ENCODE measurements at places on chromosomes 3 and 15.

DNA sequence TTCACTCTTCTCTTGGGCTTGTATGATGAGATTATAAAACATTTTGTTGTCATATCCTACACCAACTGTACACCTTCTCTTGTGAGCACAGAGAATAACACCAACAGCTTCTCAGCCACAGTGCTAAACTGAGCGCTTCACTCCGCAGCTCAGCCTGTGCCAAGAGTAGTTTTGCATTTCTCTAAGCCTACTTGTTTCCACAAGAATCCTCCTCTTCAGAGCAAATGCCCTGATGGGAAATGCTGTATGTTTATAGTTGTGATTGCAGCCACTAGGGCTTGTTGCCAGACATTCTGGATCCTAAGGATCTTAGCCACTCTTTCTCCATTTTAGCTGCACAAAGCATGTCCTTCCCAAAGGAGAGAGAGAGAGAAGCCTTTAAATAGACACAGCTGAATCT, 138.8 kb upstream of the PLXND1 start:
- DNase-seq: peak; percentile 42

DNA sequence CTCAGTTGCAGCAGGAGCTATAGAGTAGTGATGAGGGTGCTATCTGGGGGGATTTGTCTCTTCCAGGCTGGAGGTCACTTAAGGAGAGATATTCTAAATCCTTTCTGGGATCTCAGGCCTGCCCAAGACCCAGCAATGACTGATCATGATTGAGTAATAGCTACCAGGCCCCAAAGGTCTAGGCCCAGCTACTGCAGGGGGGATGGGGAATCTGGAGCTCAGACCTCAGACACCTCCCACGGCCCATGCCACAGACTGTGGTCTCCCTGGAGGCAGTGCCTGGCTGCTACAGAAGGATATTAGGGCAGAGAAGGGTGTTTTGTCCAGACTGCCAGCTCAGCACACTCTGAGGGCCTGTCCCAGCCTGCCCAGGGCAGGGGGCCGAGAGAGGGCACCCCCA, 6.9 kb downstream of the SLC38A3 start:
- DNase-seq: no peak

- no peak for DNase-seq
Measured at GRCh38 chr3:1191026-1191425, 98.2 kb downstream of the CNTN6 start.

GRCh38 chr15:67109141-67110034, 44.0 kb downstream of the SMAD3 start:
- DNase-seq: peak; percentile 88

GRCh38 chr15:67296188-67296587, 41.6 kb downstream of the IQCH start:
- no peak for DNase-seq

- DNase-seq: no peak
Measured at GRCh38 chr3:58899953-58900298, 149.9 kb downstream of the CFAP20DC start.

GRCh38 chr15:29900237-29901189, 78.2 kb upstream of the TJP1 start:
- DNase-seq: no peak

- DNase-seq: no peak
Measured at GRCh38 chr15:90531147-90531546, 1.4 kb downstream of the CRTC3 start.

GRCh38 chr15:39273717-39274411, 307.0 kb upstream of the THBS1 start:
- DNase-seq: peak; percentile 12

DNA sequence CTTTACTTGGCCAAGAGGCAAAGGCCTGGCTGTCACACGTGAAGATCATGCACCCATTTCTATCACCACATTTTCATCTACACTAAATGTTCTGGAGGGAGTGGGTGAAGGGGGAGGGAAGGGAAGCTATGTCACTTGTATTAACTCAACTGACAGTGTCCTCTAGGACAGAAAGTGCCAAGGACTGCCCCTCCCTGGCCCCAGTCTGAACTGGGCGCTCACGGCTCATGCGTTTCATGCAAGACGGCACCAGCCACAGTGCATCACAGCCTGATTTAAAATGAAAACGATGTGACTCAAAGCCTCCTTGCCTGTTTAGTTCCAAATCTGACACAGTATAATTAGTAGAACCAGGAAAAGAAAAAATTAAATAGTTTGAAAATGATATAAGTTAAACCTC, 20.8 kb upstream of the RAD18 start:
- no peak for DNase-seq

GRCh38 chr3:179825527-179826246, 172.8 kb downstream of the USP13 start:
- no peak for DNase-seq

DNA sequence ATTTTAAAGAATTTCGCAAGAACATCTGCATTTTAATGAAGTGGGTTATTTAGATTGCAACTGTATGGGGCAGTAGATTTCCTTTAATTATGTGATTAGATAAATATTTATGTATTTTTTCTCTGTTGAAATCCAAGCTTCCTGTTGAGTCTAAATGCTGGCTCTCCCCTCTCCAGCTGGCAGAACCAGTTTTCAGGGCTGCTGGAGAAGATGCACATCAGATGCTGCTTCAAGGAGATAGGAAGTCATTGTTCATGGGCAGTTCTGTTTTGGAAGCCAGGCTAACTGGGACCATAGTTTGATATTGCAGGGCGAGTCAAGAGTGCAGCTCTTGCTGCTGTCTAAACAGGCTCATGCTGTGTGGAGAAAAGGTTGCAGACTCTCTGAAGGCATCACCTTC, 97.4 kb downstream of the SLC9A9 start:
- DNase-seq: no peak

DNA sequence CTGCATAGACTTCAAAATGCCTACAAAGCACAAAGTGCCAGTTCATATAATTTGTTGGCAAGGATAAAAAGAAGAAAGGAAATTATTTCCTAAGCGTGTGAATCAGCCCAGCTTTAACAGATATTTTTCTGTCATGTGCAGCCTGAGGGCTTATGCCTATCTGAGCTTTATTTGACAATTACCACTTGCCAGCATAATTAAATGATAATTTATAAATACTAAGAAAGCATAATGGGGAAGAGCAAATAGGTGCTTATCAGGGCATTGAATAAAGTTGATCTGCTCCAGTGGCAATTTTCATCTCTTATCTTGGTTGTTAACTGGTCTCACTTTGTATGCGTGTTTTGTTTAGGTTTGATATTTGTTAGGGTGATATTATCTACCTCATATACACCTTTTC, 313.4 kb upstream of the DNAJC19 start:
- no peak for DNase-seq

DNA sequence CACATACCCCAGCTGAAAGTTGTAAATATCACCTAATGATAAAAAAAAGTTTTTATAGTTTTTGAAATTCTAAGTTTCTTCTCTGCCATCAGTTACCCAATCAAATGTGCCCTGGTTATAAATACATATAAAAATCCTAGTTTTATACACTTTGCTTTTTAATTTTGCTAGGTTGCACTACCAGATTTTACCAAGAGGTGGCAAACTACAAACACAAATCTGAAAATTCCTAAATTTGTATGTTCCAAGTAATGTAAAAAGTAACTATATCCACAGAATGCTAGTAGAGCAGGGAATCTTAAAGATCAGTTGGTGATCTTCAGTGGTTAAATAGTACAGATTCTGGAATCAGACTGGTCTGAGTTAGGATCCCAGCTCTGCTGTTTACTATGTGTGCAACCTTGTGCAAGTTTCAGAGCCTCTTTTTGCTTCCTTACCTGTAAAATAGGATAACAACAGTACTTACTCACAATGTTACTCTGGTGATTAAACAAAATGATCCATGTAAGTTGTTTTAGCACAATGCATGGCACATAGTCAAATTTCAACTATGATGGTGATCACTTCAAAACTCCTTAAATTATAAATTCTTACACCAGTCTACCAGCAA, 11.0 kb downstream of the TRPM7 start:
- no peak for DNase-seq

GRCh38 chr3:71955240-71956068, 170.5 kb upstream of the PROK2 start:
- peak; percentile 84 for DNase-seq

DNA sequence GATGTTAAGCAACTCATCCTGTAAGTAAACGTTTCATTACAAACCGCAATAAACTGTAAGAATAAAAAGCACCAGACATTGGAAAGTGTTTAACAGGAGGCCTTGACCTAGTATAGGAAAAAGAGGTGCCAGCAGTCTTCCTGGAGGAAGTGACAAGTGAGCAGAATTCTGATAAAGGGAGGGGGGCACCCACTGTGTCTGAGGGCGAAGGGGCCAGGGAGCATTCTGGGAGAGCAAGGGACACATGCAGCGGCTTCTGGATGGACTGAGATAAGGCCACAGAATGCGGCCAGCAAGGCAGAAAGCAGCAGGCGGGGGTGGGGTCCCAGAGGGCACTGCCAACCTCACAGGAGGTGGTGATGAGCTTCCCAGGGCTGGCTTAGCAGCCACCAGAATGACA, 80.2 kb downstream of the MTHFS start:
- no peak for DNase-seq

DNA sequence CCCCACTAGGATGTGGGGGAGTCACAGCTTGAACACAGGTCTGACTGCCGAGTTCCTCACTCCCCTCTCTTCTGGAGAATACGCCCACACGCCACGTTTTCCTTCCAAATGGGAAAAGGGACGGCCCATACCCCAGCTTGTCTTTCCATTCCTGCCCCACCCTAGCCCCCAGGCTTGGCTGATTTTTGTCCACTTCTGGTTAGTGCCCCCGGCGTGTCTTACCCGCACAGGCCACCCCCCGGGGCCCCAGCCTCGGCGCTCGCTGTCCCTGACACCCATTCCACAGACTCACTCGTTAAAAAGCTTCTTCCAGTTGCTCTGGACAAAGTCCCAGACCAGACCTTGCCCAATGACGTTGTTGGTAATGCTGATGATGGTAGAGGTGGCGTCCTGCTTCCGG, 14.5 kb downstream of the MESP2 start:
- no peak for DNase-seq

DNA sequence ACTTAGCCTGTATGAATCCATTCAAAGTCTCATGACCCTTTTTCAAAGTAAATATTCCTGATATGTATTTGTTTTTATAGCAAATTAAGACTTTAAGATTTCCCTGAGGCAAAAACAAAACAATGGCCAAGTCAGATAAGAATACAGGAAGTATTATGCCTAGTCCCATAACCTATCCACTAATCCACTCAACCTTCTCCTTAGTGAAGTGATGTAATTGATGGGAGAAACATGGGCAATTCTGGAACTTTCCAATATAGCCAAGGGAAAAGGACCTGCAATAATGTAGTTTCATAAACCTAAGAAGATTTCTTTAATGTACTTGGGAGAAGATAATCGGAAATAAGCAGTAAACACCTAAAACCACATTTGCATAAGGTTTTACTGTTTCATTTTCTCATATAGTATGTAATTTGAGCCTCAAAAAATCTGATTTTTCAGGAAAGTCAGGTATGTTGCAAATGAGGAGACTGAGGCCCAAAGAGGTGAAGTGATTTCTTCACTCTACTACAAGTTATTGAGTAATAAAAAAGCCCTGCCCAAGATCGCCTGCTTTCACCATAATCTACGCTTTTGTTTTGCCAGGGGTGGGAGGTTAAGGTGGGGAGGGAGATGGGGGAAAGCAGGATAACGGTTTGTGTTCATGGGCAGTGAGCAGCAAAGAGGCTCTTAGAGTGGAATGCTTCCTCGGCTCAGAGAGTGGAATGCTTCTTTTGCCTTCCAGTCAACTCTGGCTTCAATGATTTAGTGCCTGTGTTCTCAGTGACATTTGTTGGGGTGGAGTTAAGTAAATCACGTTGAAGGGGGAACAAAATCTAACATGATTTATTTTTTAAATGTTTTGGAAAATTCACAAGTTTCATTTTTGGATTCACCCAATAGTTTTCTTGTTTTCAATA, 95.0 kb upstream of the FNDC3B start:
- DNase-seq: peak; percentile 58

DNA sequence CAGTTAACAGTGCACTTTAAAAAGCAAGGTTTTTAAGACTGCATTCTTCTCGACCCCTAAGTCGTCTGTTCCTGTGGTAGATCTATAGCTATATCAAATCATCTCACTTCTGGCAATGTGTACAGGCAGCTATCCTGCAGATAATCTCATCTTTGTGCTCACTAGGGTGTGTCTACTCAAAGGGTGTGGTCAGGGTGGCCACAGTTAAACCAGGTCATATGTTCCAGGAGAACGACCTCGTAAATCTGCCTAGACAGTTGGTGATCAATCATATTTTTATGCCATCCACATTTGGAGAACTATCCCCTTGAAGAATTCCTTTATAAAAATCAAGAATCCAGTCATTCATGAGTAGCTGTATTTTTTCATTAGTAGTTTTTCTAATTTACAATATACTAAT, 3.0 kb downstream of the VEPH1 start:
- no peak for DNase-seq

DNA sequence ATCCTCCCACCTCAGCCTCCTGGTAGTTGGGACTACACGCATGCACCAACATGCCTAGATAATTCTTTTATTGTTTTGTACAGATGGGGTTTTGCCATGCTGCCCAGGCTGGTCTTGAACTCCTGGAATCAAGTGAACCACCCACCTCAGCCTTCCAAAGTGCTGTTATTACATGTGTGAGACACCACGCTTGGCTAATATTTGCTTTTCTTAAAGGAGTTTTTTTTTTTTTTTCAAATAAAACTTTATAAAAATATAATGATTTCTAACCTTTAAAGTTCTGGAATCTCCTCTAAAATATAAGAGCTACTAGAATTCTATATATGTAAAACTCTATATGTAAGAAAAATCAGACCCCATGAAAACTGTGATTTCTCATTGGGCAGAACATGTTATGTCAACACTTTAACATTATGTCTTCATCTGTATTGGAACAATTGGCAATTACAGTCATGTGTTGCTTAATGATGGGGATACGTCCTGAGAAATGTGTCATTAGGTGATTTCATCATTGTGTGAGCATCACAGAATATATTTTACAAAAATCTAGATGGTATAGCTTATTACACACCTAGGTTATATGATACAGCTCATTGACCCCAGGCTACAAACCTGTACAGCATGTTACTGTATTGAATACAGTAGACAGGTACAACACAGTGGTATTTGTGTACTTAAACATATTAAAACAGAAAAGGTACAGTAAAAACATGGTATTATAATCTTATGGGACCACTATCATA, 377.0 kb downstream of the PLCL2 start:
- no peak for DNase-seq

- no peak for DNase-seq
Measured at GRCh38 chr15:98401029-98401428, 247.3 kb upstream of the IGF1R start.

DNA sequence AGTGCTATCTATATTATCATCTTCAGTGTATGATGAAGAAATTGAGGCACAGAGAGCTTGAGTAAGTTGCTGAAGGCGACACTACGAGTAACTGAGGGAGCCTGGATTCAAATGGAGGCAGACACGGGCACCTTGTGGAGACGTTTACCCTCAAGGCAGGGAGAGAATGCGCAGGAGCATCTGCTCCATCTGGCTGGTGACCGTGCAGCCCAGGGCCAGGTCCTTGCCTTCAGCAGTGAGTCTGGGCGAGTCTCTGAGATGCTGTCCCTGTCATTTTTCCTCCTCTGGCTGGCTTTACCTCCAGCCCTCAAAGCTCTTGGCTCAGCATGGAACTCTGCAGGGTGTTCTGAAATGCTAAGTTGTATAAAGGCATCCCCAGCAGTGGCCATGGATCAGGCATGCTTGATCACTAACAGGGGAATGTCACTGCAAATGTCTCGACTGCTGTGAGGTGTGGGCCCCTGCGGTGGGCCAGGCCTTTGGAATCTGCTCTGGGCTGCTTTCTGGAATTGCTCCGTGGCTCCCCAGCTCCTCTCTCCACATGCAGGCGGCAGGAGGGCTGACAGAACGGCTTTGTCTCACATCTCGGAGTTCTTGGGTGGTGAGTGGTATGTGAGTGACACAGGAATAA, 19.7 kb downstream of the SPSB4 start:
- no peak for DNase-seq

GRCh38 chr3:112619295-112619694, 21.6 kb downstream of the CCDC80 start:
- no peak for DNase-seq

Data from thyroid gland (tissue), 4 donors.